ENCODE measurements at places on chromosomes 4 and X.
A peak's percentile ranks its signal among the peaks of the same experiment; 100 is the strongest.

- no peak for DNase-seq
Measured at GRCh38 chr4:33961761-33962160, 2282.6 kb downstream of the ARAP2 start.

DNA sequence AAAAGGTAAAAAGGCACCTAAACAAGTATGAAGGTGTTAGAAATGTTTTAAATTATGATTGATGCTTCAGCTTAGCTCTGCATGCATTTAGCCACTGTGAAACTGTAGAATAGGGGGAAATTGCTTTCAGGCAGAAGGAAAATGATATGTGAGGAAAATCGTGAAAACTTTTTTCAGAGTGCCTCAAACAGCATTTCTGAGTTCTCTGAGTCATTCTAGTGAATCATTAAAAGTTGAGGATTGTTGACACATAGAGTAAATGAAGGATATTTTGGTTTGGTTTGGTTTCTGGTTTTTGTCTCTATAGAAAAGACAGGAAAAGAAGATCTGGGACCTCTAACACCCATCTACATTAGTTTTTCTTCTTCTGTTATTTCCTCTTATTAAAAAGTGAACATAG, 332.5 kb upstream of the TRAM1L1 start:
- no peak for DNase-seq

DNA sequence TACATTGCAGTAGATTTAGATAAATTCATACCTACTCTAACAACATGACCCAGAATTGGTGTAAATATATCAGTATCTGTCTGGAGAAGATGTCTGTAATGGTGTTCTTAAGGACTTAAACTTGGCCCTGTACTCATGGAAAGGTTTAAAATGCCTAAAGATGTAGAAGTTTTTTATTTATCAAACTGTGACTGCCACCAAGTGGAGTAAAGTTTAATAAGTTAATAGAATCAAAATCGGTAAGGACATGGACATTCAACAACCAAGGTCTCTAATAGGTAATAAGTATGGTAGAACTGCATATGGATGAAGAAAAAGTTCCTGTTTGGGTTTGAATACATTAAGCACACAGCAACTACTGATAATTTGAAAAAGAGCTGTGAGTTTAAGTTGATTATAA, 474.0 kb upstream of the NDST3 start:
- DNase-seq: peak; percentile 6

- DNase-seq: no peak
Measured at GRCh38 chrX:31228909-31229308, 157.1 kb upstream of the FTHL17 start.

DNA sequence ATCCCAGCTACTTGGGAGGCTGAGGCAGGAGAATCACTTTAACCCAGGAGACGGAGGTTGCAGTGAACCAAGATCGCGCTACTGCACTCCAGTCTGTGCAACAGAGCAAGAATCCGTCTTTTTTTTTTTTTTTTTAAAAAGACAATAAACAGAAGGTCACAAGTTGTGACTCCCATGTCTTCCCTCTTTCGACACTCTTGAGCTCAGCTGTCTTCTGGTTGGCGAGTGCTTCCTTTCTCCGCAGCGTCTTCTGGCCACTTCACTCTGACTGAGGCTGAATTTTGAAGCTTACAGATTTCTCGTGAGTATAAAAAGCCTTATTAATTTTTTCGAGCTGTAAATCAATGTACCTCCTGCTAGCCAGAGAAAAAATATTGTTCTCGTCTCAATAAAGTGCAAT, 124.9 kb downstream of the STOX2 start:
- DNase-seq: no peak

DNA sequence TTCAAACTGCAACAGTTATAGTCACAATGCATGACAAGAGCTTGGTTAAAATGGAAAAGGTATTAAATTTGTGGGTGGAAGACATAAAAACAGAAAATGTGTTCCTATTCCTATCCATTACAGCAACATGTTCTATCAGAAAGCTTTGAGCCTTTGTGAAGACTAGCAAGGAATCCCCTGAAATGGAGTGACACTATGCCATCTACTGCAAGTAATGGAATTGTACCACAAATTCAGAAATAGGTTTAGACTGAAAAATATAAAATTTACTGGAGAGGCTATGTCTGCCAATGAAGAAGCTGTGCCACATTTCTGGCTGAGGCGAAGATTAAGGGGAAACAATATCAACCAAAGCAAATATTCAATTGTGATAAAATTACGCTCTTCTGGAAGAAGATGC, 247.9 kb downstream of the ADAM29 start:
- no peak for DNase-seq

DNA sequence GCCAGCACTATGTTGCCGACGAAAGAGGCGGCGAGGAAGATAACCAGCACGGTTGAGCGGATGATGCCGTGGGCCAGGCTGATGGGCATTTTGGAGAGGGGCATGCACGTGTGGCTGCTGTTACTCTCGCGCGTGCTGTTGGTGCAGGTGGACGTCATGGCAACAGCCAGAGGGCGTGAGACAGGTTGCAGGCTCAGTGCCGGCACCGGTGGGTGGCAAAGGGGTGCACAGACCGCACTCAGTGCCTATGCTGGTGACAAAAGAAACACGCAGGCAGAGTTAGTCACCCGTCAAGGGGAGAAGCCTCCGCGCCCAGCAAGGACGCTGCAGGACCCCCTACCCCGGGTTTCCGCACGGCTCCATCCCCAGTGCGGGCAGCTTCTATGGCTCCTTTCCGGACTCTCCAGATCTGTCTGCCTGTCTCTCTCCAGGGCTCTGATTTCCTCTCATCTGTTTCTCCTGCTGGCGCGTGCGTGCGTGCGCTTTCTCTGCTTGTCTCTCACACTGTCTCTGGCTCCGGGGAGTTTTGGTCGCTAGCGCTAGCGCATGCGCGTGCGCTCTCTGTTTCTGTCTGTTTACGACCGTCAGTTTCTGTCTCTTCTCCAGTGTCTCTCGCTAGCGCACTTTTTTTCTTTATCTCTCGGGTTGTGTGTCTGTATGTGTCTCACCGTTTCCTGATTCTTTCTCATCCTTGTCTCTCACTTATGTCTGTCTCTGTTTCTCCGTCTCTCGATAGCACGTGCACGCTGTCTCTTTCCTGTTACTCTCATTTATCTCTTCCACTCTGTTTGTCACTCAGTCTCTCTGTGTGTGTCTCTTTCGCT, 2.1 kb downstream of the GPR101 start:
- peak; percentile 46 for DNase-seq
